ENCODE measurements at places on chromosomes 11 and 22.

DNA sequence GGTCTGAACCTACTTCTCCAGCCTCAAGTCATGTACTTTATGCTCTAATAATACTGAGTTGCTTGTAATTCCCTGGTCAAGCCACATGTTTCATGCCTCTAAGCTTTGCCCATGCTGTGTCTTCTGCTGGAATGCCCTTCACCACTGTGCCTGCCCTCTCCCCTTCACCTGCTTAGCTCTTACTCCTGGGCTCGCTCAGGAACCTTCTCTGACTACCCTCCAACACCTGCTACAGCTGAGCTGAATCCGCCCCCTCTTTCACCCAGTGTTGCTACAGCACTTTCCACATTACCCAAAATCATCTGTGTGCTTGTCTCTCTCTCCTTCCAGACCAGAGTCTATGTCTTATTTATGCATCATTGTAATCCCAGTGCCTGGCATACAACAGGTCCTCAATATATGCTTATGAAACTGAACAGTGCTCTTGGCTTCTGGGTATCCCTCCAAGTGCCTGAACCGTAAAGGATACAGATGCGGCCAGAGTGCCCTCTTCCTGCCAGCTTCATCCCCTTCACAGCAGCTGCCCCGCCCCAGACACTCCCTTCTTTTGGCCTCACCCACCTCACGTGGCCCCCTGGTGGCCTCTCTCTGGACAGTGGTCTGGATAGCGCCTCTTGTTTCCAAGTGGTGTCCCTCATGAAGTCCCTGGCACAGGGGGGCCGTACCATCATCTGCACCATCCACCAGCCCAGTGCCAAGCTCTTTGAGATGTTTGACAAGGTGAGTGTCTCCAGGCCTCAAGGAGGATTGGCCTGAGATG lies 7.1 kb downstream of the ABCG4 start:
- no peak for DNase-seq

GRCh38 chr11:18748766-18749365 lies 22.9 kb upstream of the IGSF22 start:
- DNase-seq, result no peak

- no peak for DNase-seq
Observed at GRCh38 chr11:115390441-115390840, 113.8 kb downstream of the CADM1 start.

- no peak for DNase-seq
Observed at GRCh38 chr11:76756341-76756741, 26.8 kb upstream of the TSKU start.

DNA sequence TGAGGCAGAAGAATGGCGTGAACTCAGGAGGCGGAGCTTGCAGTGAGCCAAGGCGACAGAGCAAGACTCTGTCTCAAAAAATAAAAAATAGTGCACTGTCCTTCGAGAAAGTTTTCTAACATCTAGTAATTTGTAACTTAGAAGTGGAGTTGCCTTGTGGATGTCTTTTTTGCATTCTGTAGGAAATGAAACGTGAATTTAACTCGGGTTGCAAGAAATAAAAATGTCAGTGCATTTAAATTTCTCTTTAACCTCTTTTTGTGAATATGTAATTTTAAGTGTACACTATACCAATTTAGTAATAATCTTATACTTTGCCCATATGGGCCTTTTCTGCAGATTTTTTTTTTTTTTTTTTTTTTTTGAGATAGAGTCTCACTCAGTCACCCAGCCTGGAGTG lies 26.2 kb upstream of the CRKL start:
- no peak for DNase-seq

DNA sequence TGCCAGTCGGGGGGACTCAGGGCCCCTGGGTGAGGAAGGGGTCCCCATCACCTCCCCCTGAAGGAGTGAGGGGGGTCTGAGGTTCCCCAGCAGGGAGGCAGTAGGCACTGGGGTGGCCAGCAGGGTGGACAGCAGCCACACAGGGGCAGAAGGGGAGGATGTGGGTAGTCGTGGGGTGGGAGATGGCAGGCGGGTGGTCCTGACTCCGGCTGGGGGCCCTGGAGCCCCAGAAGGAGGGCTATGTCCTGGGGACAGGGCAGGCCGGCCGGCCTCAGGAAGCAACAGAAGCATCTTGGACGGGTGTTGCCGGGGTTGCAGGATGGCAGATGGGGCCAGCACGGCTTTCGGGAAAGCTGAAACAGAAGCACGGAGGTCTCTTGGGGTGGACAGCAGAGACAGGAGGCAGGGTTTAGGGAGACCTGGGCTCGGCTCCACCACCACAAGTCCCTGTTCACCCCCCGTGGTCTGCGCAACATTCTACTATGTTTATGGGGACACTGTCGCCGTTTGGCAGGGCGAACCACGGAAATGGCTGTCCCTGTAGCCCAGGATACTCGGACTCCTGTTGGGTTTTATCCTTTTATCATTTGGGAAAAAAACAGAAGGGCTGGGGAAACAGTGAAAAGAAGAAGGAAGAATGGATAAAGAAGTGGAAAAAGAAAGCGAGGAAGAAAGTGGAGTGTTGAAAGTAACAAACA lies 14.1 kb downstream of the VWCE start:
- no peak for DNase-seq

- no peak for DNase-seq
Observed at GRCh38 chr11:77083566-77084245, 16.9 kb downstream of the CAPN5 start.

DNA sequence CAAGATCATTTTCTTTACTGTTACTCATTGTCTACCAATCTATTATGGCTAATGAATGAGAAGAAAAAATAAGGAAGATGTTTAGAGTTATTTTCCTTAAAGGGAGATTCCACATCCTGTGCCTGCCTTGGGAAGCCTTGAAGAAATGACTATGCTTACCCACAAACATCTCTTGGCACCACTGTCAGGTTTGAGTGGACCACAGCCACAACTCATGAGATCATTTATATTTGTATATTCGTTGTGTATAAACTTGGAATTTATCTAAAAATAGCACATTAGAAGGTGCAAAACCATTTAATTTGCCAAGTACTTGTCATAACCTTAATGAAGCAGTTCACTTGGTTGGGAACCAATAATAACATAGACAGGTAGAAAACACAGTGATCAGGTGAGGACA lies 740.8 kb downstream of the DLG2 start:
- no peak for DNase-seq

- no peak for DNase-seq
Observed at GRCh38 chr11:131138731-131139130, 222.5 kb upstream of the SNX19 start.

GRCh38 chr11:19511413-19512183 lies 201.0 kb upstream of the NAV2 start:
- DNase-seq, result no peak

DNA sequence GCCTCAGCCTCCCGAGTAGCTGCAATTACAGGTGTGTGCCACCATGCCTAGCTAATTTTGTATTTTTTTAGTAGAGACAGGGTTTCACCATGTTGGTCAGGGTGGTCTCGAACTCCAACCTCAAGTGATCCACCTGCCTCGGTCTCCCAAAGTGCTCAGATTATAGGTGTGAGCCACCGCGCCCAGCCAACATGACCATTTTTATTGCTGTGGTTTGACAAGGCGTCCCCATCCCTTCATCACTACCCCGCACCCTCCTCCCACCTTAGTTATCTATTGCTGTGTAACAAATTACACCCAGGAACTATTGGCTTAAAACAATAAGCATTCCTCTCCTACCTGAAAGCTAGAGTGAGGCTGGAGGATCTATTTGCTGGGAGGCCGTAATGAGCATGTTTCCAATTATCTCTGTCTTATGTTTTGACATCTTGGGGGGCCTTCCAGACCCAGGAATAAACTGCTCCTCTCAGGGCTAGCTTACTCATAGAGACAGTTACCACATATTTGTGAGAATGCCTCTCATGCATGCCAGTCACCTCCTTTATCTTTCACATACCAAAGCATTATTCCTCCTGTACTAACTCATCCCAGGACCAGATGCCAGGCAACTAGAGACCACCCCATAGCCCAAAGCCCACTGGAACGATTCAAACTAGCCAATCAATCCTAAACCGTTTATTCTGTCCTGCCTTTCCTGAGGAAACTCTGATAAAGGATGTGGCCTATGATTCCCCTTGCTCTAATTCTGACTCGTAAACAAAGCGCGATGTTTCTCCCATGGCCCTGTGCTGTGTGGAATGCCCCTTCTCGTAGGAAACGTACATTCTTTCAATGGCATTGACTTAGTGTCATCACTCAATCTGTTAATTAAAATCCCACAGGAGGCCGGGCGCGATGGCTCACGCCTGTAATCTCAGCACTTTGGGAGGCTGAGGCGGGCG lies 19.4 kb downstream of the SNU13 start:
- DNase-seq, result no peak

DNA sequence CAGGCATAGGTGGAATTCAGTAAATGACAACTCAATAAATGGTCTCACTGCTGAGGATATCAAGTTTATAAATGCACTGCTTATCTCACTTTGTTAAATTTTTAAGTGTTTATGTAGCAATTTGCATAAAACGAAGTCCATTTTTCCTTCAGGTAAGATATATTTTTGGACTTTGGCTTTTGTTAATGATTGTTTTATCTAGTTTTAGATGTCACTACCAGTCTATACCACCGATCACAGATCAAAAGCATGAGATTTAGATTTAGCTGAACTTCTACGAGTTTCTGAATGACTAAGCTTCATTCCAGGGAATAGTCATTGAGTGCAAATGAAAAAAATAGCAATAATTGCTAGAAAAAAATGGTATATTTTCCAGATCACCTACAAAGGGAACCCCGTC lies 12.8 kb upstream of the SLC5A12 start:
- no peak for DNase-seq

- no peak for DNase-seq
Observed at GRCh38 chr11:9827708-9828107, 163.8 kb downstream of the SWAP70 start.

- peak; percentile 27 for DNase-seq
Observed at GRCh38 chr11:111631666-111632039, 29.4 kb downstream of the SIK2 start.

DNA sequence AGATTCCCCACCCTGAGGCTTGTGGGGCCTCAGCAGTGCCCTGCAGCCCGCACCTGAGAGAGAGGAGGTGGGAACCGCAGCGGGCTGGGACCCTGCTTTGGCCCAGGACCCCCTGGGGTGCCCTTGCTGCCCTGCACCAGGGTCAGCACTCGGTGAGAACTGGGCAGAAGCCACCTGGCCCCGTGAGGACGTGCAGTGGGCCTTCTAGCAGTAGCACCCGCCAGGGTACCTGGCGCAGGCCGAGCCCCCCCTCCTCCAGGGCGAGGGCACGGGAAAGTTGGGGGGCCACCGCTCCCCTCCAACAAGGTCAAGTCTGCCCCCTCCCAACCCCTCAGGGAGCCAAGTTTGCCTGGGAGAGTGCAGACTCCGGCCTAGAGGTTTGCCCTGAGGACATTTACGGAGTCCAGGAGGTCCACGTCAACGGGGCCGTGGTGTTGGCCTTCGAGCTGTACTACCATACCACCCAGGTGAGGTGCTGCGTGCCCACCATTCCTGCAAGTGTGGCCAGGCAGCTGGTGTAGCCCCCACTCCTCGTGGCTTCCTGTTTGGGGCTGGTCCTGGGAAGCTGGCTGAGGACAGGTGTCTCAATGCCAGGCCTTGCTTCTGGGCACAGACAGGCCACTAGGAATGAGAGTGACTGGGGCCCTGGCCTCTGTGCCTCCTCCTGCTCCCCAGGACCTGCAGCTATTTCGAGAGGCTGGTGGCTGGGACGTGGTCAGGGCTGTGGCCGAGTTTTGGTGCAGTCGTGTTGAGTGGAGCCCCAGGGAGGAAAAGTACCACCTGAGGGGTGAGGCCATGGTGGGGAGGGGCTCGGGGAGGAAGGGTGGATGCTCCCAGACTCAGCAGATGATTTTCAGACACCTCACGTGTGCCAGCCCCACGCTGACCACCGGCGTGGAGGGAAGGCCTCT lies 3.5 kb downstream of the PGGHG start:
- no peak for DNase-seq

DNA sequence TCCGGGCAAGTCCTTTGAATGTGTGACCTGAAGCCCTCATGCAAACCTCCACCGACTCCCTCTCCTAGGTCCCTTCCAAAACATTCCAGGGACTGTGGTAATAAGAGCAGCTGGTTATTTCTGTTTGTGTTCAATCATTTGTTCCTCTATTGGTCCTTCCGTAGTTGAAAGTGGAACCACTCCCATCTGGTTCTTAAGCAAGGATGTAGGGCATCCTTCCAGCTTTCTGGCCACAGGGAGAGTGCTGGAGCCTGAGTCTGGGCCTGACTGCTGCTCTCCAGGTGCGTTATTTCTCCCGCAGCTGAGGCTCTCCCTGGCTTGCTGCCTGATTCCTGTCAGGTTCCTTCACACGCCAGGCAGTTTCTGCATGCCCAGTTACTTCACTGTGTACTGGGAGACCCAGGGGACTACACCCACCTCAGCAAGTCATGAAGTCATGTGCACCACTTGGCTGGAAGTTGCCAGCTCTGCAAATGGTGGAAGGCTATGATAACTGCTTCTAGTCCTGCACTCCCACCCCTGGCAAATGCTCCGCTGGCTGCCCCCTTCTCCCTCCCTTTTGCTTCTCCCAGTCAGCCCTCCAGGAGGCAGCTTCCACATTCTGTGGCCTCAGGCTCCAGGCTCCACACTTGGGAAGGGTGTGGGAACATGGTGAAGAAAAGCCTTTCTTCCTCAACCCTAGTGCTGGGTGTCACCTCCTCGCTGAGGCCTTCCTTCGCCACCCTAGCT lies 4.0 kb upstream of the ALX4 start:
- DNase-seq, result no peak

- no peak for DNase-seq
Observed at GRCh38 chr11:112759418-112759817, 201.8 kb upstream of the NCAM1 start.

- no peak for DNase-seq
Observed at GRCh38 chr11:75291741-75292140, 51.2 kb downstream of the TPBGL start.

DNA sequence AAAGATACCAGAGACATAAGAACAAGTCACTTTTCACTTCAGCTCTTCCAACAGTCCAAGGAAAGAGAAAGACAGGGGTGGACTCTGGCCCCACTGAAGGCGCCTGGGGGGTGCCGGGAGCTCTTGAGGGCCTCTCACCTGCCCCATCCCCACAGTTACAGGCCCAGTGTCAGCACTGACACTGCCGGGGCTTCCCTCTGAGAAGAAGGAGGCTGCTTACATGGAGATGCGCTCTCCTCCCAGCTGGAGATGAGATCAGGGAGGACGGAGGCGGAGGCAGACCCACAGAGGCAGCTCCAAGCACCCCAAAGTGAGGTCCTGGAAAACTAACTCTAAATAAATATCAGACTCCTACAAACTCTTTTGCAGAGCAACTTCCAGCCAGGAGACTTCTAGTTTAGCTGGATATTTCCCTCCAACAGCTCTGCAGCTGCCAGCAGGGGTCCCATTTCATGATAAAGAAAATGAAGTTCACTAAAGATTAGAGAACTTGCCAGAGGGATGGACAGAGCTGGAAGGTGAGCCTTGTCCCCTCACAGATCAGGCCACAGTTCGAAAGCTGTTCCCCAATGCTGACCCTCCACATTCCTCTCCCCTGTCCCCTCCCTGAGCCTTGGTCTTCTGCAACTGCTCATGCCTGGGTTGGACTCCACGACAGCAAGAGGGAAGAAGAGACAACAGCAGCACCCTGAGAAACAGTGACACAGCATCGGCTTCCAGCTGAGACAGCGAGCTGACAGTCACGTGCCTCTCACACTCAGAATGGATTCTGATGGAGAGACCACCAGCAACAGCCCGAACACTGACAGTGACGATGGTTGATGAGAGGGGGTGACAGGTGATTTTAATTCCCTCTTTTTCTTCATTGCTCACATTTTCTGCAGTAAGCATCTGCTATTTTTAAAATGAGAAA lies 5.8 kb downstream of the CARS1 start:
- no peak for DNase-seq
